NCI-H2029 treated with DMSO at 0.1 percent for 48 hours (cell line): ENCODE measurements at places on chromosomes 3 and 15.

DNA sequence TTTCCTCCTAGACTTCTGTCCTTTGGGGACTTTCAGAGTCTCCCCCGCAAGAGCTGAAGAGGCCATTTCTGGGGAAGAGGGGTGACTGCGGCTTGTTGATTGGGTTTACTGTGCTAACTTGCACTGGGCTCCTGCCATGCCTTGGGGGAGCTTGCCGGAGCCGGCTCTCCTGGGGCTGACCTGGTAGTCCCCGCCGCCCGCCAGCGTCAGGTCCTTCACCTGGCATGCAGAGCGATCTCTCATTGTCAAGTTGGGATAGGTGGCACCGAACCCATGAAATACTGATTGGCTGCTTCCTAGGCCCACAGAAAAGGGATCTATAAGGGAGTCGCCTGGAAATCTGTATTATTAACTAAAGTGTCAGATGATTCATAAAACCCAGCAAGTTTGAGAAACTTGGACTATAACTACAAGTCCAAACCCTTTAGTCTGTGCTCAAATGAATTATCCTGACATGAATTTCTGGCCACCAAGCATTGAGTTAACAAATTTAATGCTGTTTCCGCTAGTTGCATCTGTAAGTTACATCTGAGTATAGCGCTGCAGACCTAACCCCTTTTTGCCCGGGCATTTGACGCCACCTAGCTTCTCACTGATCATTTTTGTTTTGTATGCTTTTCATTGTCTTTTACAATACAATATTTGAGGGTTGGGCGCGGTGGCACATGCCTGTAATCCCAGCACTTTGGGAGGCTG is 607 bp upstream of the IMP3 start:
- no peak for DNase-seq

DNA sequence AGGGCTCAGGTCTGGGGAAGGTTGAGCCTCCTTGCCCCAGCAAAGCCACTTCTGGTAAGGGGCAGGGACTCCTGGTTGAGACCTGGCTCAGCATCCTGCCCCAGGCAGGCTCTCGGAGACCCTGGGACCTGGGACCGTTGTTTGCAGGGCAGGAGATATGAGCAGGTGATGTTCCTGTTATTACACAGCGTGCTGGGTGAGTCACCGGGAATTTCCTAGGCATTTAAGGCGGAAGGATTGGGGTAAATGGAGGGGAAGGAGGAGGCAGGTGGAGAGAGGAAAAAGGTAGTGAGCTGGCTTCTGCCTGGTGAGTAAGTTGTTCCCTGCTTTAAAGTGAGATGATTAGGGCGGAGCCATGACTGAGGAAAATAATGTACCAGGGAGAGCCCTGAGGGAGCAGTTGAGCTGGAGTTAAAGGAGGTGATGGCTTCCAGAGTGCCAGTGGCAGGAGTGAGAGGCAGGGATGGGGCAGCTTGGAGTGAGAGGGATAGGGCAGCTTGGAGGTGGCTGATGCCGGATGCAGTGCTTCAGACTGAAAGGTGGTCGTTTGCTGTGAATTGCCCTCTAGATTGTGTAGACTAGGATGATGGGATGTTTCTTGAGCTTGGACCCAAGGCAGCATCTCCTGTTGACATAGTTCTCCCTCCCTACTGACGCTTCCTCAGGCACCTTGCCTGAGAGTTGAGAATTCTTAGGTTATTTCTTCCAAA is 79.4 kb downstream of the AAGAB start:
- no peak for DNase-seq

DNA sequence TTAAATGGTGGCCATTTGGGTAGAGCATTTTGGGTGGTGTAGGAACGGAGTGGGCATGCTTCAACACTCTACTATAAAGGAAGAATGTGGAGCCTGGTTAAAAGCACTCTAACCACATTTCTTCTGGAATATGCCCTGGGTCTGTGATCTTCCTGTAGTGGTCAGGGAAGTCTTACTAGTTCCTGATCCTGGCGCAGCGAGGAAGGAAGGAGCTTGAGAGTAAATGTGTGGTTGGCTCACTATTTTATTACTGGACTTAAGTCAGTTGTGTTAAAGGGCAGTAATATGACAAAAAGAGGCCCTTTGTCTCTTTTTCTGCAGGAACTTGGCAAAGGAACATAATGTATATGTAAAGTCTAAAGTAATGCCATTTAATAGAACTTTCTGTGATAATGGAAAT is 197.6 kb upstream of the ZPLD1 start:
- no peak for DNase-seq

GRCh38 chr3:172136330-172136729 is 97.0 kb downstream of the FNDC3B start:
- DNase-seq, result no peak

DNA sequence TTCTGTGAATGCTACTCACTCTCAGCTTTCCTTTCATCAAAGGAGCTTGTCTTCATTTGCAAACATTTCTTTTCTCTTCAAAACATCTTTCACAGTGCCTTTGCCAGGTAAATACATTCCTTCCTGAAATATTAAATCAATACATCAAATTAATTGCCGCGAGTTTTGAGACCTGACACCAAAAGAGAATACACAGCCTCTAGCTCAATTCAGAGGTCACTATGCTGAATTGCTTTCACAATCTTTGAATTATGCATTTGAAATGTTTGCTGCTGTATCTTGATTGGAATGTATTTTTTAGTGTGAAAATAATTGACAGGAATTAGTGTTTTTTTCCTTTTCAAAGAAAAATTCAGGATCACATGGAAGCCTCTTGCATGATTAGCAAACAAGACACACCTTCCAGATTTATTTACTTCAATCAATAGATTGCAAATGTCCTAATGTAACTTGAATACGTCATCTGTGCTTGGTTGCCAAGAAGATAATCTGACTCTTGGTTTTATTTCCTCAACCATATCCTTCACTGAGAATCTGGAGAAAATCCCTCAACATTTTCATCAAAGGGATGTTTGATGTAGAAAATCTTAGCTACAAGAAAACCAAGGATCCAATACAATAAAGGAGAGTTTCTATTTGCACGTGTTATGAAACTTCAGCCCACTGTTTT is 83.6 kb downstream of the KCNH8 start:
- no peak for DNase-seq

DNA sequence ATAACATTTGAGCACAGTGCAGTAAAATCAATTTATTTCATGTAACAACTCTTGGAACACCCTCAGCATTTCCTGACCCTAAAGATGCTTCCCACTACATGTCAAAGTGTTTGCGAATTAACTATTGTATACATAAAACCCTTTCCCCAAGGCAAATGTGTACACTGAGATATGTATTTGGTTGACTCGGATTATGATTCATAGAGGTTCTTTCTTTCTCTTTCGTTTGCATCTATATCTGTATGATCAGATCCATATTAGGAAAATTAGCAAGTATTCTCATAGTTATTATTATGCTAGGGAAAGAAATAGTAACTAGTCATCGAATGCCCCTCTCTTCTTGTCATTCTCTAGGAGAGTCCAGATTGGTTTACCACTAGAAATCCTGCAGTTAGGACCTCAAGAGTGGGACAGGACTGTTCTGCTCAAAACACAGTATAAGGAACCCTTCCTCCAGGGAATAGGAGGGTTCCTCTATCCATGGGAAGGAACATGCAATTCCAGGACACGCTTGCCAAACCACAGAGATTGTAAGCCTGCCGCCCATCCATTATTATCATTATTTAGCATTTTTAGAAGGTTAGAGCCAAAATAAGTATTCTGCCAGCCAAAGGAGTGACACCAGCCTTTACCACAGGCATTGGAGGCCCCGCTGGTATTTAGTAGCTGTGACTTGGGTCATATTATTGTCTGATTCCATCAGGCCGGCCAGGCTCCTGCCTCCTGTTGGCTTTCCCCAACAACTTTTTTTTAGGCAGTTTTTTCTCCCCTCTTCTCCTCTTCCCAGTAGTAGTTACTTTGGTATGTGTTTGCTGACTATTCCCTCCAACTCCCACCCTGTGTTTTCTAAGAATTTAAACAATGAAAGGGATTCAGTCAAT is 100.7 kb downstream of the GALK2 start:
- no peak for DNase-seq
